Type B pancreatic cell (in vitro differentiated cells): ENCODE measurements at places on chromosomes 12 and 14. TPM values are rescaled to one million over a fixed set of nuclear protein-coding genes. Genes with fewer than 3 reads are reported as not detected.

The NRL gene
- total RNA-seq, result 1.3 and 1.8 TPM in 2 replicates

The SMAGP gene
- 35.5 and 80.7 TPM in 2 replicates for total RNA-seq

The GPD1 gene
- total RNA-seq, result 9.0 and 12.5 TPM in 2 replicates

The SCFD1 gene
- total RNA-seq, result 68.8 and 93.8 TPM in 2 replicates

The PPP1R36 gene
- 0.57 and 0.70 TPM in 2 replicates for total RNA-seq

The KLRK1 gene
- total RNA-seq, result not detected in 2 replicates

The AKT1 gene
- total RNA-seq, result 102 and 123 TPM in 2 replicates

The PLA2G1B gene
- not detected in 2 replicates for total RNA-seq

The SYNDIG1L gene
- total RNA-seq, result 0.36 and 0.71 TPM in 2 replicates

The ACACB gene
- total RNA-seq, result 14.6 and 22.7 TPM in 2 replicates

The ANKS1B gene
- total RNA-seq, result 4.7 and 7.6 TPM in 2 replicates

The SLC4A8 gene
- 14.0 and 18.5 TPM in 2 replicates for total RNA-seq

The RPL10L gene
- not detected in 2 replicates for total RNA-seq

The TSHR gene
- total RNA-seq, result 0.65 and 1.6 TPM in 2 replicates

The SPX gene
- total RNA-seq, result 0.71 and 0.87 TPM in 2 replicates

The OTUB2 gene
- 2.6 and 3.0 TPM in 2 replicates for total RNA-seq

The RIMKLB gene
- total RNA-seq, result 59.8 and 65.2 TPM in 2 replicates

The STAC3 gene
- total RNA-seq, result 1.6 and 4.8 TPM in 2 replicates

The ANKRD33 gene
- 0.51 and 0.62 TPM in 2 replicates for total RNA-seq

The SLC17A8 gene
- 2.6 and 6.1 TPM in 2 replicates for total RNA-seq

The ZNF385A gene
- 29.5 and 47.3 TPM in 2 replicates for total RNA-seq

The TMEM117 gene
- 14.3 and 22.0 TPM in 2 replicates for total RNA-seq

The ETFBKMT gene
- 2.0 and 4.2 TPM in 2 replicates for total RNA-seq

The C14orf39 gene
- 0.19 and 0.80 TPM in 2 replicates for total RNA-seq

The RNF212B gene
- not detected in 2 replicates for total RNA-seq
